ENCODE measurements at places on chromosomes 2 and 18. TPM values are rescaled to one million over a fixed set of nuclear protein-coding genes. Genes with fewer than 3 reads are reported as not detected.

Gene ADGRF3
- 0.13 TPM for total RNA-seq

- H3K27me3 ChIP-seq: no peaks in the 10 kb centered on the region
- H3K36me3 ChIP-seq: no peaks in the 10 kb centered on the region
- DNase-seq: no peak
- H3K4me3 ChIP-seq: no peak overlapping the region
- no peak overlapping the region for H3K27ac ChIP-seq
Observed at GRCh38 chr18:11578799-11579198, 30.6 kb upstream of the SLC35G4 start.

- no peaks in the 10 kb centered on the region for H3K27me3 ChIP-seq
- no peak for DNase-seq
- no peaks in the 10 kb centered on the region for H3K4me1 ChIP-seq
- H3K36me3 ChIP-seq: no peaks in the 10 kb centered on the region
- no peak overlapping the region for H3K4me3 ChIP-seq
Observed at GRCh38 chr2:129189617-129190319, 789.7 kb upstream of the RAB6C start.

GRCh38 chr2:129296396-129296795 is 683.1 kb upstream of the RAB6C start:
- H3K27ac ChIP-seq: no peak overlapping the region
- DNase-seq: no peak
- no peak overlapping the region for H3K4me3 ChIP-seq

DNA sequence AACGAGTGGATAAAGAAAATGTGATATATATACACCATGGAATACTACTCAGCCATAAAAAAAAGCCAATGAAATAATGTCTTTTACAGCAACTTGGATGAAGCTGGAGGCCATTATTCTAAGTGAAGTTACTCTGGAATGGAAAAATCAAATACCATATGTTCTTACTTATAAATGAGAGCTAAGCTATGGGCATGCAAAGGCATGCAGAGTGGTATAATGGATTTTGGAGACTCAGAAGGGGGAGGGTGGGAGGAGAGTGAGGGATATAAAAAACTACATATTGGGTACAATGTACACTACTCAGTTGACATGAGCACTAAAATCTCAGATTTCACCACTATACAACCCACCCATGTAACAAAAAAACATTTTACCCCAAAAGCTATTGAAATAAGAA is 1.7 kb upstream of the MSGN1 start:
- no peaks in the 10 kb centered on the region for H3K27me3 ChIP-seq
- no peak overlapping the region for H3K4me3 ChIP-seq
- DNase-seq: no peak
- no peak overlapping the region for H3K27ac ChIP-seq
- H3K36me3 ChIP-seq: no peaks in the 10 kb centered on the region
- H3K4me1 ChIP-seq: no peaks in the 10 kb centered on the region

GRCh38 chr18:53994016-53994415 is 230.5 kb downstream of the MBD2 start:
- no peak overlapping the region for H3K27ac ChIP-seq
- no peak overlapping the region for H3K4me3 ChIP-seq
- no peaks in the 10 kb centered on the region for H3K27me3 ChIP-seq
- H3K4me1 ChIP-seq: no peaks in the 10 kb centered on the region
- no peak for DNase-seq

- no peaks in the 10 kb centered on the region for H3K27me3 ChIP-seq
- no peaks in the 10 kb centered on the region for H3K36me3 ChIP-seq
- H3K27ac ChIP-seq: no peak overlapping the region
- no peak for DNase-seq
Observed at GRCh38 chr2:214410128-214410775, 602 bp upstream of the VWC2L start.

- no peak overlapping the region for H3K27ac ChIP-seq
- H3K4me3 ChIP-seq: no peak overlapping the region
- peaks cover 2% of the 10 kb centered on the region for H3K36me3 ChIP-seq
- no peaks in the 10 kb centered on the region for H3K4me1 ChIP-seq
Observed at GRCh38 chr2:197137231-197137630, 173.3 kb downstream of the ANKRD44 start.

DNA sequence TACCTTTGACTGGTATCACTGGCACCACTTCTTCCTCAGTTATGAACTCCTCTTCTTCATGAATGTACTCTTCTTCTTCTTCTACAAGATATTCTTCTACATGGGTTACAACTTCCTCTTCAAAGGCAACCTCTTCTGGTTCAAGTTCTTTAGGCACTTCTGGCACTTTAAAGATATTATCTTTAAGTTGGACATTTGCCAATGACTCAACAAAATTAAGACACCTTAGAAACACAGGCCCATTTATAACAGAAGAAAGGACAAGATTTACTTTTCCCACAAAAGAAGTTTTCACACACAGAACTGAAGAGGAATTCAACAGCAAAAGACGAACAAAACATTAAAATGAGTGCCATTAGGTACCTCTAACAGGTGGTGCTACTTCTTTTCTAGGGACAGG is 127.3 kb downstream of the TTN start:
- no peak overlapping the region for H3K4me3 ChIP-seq
- DNase-seq: no peak
- no peaks in the 10 kb centered on the region for H3K27me3 ChIP-seq
- H3K36me3 ChIP-seq: no peaks in the 10 kb centered on the region

DNA sequence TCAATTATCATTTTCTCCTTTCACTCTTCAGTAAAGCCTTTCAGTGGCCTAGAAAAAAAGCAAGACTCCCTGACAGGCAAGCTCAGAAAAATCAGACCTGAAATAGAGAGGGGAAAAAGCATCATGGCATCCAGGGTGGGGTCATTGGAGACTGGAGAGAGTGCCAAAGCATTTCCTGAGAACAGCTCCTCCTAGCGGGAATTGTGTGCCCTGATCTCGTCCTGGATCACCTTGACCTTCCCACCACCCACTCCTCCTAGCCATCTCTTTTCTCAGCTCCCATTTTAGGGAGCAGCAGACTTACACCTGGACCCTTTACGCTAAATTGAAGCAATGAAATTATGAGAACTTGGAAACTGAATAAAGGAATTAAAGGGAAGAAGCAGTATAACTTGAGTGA is 176.6 kb downstream of the VWC2L start:
- no peak for DNase-seq
- H3K4me1 ChIP-seq: no peaks in the 10 kb centered on the region
- H3K27me3 ChIP-seq: no peaks in the 10 kb centered on the region
- H3K27ac ChIP-seq: no peak overlapping the region

Gene ABCA12
- total RNA-seq: not detected

Gene PAX8
- total RNA-seq: 0.45 TPM

Gene FOXD4L1
- total RNA-seq: 0.16 TPM

Gene MYO7B
- total RNA-seq: 0.32 TPM

DNA sequence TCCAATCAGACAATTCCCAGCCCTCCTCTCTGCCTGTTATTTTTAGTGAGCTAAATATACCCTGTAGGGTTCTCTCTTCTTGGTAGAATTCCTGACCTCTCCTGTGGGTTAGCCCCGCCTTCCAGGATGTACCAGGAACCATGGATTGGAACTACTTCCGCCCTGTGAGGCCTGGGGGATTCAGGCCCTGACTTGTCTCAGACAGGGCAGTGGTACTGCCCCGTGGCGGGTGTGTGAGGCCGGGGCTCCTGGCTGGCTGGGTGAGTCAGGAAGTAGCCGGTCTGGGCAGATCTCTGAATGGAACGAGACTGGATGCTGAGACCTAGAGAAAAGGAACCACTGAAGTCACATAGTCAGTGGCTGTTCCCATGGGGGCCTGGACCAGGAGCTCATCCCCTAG is 50.5 kb downstream of the DYSF start:
- no peaks in the 10 kb centered on the region for H3K27me3 ChIP-seq
- no peaks in the 10 kb centered on the region for H3K4me1 ChIP-seq
- H3K4me3 ChIP-seq: no peak overlapping the region
- no peak for DNase-seq

- no peaks in the 10 kb centered on the region for H3K27me3 ChIP-seq
- no peak overlapping the region for H3K27ac ChIP-seq
- no peak for DNase-seq
- no peak overlapping the region for H3K4me3 ChIP-seq
Observed at GRCh38 chr18:55501579-55501978, 86.4 kb downstream of the TCF4 start.
